Kidney (tissue), 22 donors: ENCODE measurements at places on chromosomes 16 and 17. TPM values are rescaled to one million over a fixed set of nuclear protein-coding genes. Genes with fewer than 3 reads are reported as not detected.

GRCh38 chr16:49851468-49851787, 4.5 kb downstream of the ZNF423 start:
- peak; percentile 60 for DNase-seq

DNA sequence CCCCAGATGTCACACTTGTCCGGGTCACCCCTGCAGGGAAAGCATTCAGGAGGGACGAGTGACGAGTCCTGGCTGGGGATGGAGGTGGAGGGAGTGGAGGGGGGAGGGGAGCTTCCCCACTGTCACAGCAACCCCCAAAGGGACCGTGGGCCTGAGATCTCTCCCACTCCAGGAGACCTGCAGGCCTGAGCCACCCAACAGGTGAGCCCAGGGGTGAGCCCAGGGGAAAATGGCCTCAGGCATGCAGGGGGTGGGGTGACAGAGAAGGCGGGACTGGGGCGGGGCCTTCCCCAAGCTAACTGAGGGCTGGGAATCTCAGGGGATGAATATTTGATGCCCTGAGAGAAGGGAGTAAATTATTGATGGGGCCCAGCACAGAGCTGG, 2.4 kb downstream of the USH1G start:
- DNase-seq, result peak; percentile 65

- no peak for DNase-seq
Measured at GRCh38 chr17:51188271-51188833, 22.1 kb downstream of the NME2 start.

DNA sequence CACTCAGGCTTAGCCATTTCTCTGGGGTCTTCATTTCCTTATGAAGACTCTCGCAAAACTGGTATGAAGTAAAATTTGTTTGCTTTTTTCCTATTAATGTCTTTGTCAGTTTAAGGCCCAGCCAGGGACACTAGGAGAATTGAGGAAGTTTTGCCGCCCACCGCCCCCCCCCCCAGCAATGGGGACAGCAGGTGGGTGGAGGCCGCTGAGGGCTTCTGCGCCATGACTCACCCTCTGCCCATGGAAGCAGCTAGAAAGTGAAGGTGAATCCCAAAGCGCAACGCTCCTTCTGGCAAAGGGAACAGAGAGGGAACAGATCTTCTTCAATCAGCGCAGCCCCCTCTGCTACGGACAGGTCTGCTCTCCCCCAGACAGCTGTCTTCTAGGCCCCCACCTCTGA, 49.7 kb downstream of the MARF1 start:
- no peak for DNase-seq

GRCh38 chr16:75565640-75566039, 539 bp upstream of the GABARAPL2 start:
- DNase-seq, result no peak

- no peak for DNase-seq
Measured at GRCh38 chr16:27363246-27363632, 38.7 kb upstream of the IL21R start.

DNA sequence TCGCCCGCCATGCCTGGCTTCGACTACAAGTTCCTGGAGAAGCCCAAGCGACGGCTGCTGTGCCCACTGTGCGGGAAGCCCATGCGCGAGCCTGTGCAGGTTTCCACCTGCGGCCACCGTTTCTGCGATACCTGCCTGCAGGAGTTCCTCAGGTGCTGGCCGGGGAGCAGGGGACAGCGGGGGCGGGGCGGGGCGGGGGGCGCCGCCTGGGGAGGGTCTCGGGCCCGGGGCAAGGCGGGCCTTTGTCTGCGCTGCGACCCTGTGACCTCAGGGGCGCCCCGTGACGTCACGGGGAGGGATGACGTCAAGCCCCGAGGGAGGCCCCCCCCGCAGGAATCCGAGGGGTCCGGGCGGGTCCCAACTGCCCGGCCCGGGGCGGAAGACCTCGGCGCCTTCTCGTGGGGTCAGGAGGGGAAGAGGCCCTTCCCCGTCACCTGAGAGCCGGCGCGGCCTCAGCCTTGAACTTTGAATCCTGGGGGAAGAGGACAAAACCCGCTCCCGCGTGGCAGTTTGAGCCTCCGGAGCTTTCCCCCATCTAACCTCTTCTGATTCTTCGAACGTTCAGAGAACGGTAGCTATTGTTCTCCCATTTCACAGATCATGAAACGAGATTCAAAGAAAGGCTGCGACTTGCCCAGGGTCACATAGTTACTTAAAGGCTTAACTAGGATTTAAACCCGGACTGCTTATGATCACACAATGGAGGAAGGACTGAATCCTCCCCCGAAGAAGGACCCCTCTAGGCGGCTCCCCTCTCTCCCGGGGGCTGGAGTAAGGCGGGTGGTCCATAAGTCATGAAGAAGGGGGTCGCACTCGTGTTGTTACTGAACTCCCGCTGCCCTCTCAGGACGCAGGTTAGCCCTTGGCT, 527 bp downstream of the TRAF4 start:
- DNase-seq, result peak; percentile 91

DNA sequence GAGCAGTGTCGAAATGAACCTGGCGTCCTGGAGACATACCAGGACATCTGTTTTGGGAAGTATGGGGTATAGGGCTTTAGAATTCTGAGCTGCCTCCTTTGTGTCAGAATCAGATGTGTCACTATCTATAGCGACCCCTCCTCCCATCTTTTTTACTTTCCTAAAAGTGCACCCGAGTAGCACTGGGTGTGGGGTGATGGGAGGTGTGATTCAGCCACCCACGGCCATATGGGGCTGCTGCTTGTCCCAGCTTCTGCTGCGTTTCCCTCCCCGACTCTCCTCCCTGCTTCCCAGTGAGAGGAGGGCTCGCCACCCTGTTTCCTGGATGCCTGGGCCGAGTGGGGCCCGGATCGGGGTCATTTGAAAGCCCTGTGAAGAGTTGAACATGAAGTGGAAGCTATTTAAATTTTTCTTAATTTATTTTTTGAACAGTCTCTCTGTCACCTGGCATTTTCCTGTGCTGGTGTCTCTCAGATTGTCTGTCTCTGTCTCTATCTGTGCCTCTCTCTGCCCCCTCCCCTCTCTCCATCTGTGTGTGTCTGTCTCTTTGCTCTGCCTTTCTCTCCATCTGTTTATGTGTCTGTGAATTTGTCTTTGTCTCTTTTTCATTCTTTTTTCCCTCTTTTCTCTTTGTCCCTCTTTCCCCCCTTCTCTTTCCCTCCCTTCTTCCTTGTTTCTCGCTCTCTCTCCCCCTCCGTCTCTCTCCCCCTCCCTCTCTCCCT, 638.8 kb upstream of the EEF2KMT start:
- DNase-seq, result no peak

DNA sequence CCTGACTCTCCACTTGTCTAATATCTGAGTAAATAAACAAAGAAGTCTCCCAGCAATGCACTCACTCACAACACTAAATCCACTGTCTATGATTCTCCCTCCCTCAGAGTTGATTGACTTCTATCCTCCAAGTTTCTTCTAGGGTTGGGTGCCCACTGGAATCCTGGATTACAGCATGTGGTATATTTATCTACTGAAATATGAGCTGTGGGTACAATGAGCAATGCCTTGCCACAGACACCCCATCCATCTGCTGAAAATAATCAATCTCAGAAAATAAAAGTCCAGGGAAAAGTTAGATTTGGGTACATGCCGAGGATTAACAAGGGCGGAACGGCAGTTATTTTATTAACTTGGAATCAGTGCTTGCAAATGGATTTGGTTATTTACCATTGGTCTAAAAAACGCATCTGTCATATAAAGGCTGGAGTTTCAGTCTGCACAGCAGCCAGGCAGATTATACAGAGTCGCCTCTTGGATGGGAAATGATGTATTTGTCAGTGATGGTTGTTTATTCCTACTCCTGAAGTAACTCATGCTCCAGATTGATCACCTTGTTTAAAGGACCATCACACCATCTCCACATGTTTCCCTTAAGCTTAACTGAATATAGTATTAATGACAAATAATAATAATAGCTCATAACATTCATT, 193.9 kb upstream of the SOX9 start:
- peak; percentile 44 for DNase-seq

- DNase-seq, result no peak
Measured at GRCh38 chr16:89412811-89413210, 77.5 kb downstream of the ANKRD11 start.

Gene RUNDC3A
- 2.2 TPM for total RNA-seq

Gene LPCAT2
- total RNA-seq, result 20.6 TPM

Gene HOXB2
- total RNA-seq, result 61.9 TPM

Gene SLC52A1
- 0.19 TPM for total RNA-seq
